A673 (cell line): ENCODE measurements at places on chromosomes 7 and 10. TPM values are rescaled to one million over a fixed set of nuclear protein-coding genes. Genes with fewer than 3 reads are reported as not detected.

DNA sequence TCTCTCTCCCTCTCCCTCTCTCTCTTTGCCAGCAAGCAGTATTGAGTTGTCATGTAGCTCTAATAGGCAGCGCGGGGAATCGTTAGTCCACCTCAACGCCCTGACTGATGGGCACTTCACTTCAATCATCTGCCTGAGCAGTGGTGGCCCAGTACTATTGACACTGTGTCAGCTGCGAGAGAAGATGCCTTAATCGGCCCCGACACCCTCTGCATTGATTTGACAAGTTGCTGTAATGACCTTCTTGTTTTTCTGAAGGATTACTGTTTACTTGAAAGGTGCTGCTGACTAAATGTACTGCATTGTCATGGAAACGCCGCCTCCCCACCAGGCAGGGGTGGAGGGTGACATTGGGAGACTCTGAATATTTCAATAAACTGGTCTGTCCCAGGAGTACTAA is 913.8 kb downstream of the KCNMA1 start:
- no peaks in the 10 kb centered on the region for H3K27me3 ChIP-seq
- no peaks in the 10 kb centered on the region for H3K4me1 ChIP-seq
- H3K27ac ChIP-seq, result no peak overlapping the region
- no peaks in the 10 kb centered on the region for H3K36me3 ChIP-seq
- no peak overlapping the region for H3K4me3 ChIP-seq

- H3K36me3 ChIP-seq, result no peaks in the 10 kb centered on the region
- no peak overlapping the region for H3K4me3 ChIP-seq
- no peak for DNase-seq
- no peak overlapping the region for H3K27ac ChIP-seq
- H3K27me3 ChIP-seq, result no peaks in the 10 kb centered on the region
These were observed 97.1 kb upstream of the NMT2 start for GRCh38 chr10:15265558-15265957.

DNA sequence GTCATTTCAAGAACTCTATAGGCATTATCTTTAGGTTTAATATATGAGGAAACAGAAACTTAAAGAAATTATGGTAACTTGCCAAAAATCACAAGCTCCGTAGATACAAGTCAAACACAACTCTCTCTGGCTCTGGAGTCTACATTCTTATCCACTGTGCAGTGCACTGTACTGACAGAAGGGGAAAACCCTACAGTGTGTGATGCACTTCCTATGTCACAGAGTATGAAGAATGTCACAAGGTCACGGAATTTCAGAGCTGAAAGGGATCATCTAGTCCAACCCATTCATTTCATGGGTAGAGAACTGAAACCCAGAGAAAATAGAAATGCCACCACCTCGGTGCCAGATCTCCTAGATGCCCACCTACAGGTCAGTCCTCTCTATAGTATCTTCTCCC is 86.1 kb downstream of the LRRTM3 start:
- no peaks in the 10 kb centered on the region for H3K4me1 ChIP-seq
- H3K4me3 ChIP-seq, result no peak overlapping the region
- H3K36me3 ChIP-seq, result no peaks in the 10 kb centered on the region
- no peak for DNase-seq
- H3K27me3 ChIP-seq, result no peaks in the 10 kb centered on the region

GRCh38 chr7:107816011-107816566 is 13.1 kb upstream of the SLC26A3 start:
- H3K27me3 ChIP-seq, result peaks cover 5% of the 10 kb centered on the region
- H3K4me3 ChIP-seq, result no peak overlapping the region

DNA sequence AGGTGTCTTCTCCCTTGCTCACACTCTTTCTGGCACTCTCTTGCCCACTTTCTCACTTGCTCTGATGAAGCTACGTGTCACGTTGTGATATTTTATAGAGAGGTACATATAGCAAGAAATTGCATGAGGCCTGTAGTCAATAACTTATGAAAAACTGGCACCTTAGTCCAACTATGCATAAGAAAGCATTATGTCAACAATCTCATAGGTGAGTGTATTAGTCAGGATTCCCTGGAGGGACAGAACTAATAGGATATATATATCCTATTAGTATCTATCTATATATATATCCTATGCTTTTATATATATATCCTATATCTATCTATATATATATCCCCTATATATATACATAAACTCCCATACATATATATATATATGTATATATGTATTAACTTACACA is 18.8 kb upstream of the MDFIC start:
- no peaks in the 10 kb centered on the region for H3K4me1 ChIP-seq
- no peaks in the 10 kb centered on the region for H3K36me3 ChIP-seq
- no peaks in the 10 kb centered on the region for H3K27me3 ChIP-seq
- no peak overlapping the region for H3K27ac ChIP-seq

- H3K27ac ChIP-seq, result no peak overlapping the region
- DNase-seq, result no peak
- no peak overlapping the region for H3K4me3 ChIP-seq
- H3K27me3 ChIP-seq, result no peaks in the 10 kb centered on the region
- H3K36me3 ChIP-seq, result no peaks in the 10 kb centered on the region
These were observed 172.6 kb upstream of the NRP1 start for GRCh38 chr10:33506838-33507661.

GRCh38 chr10:73054286-73054685 is 42.4 kb downstream of the P4HA1 start:
- no peak overlapping the region for H3K27ac ChIP-seq
- DNase-seq, result no peak
- H3K36me3 ChIP-seq, result peaks cover 17% of the 10 kb centered on the region
- H3K27me3 ChIP-seq, result no peaks in the 10 kb centered on the region

DNA sequence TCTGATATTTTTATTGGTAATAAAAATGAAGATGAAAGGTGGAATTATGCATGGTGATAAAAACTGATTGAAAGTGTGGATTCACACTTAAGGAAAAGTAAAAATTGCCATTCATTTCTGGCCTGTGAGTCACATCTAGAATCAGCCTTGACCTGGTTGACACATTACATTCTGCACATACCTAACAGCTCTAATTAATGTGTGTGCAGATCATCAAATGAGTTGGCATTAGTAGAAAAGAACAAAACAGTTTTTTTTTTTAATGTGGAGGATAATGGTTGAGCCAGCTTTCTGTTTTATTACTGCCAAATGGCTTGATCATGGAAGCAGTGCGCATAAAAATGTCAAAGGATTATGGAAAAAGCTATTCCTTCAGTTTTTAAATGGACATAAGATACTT is 142.6 kb upstream of the TMEM196 start:
- H3K4me3 ChIP-seq, result no peak overlapping the region
- no peak for DNase-seq
- H3K27me3 ChIP-seq, result no peaks in the 10 kb centered on the region
- no peak overlapping the region for H3K27ac ChIP-seq

The PTPRN2 gene
- 0.11 TPM in 2 replicates for total RNA-seq

The CLDN3 gene
- not detected in 2 replicates for total RNA-seq
